Dorsolateral prefrontal cortex (tissue), 122 donors: ENCODE measurements at places on chromosomes 5 and 9. TPM values are rescaled to one million over a fixed set of nuclear protein-coding genes. Genes with fewer than 3 reads are reported as not detected.

Gene JAKMIP2
- total RNA-seq, result 51.8 TPM

Gene ZFP2
- total RNA-seq, result 6.0 TPM

Gene SLC22A4
- total RNA-seq, result 1.5 TPM

Gene CYLC2
- not detected for total RNA-seq

Gene MYMK
- not detected for total RNA-seq

Gene ADAMTSL2
- 16.7 TPM for total RNA-seq

Gene PCDH12
- total RNA-seq, result 1.6 TPM

Gene GPR21
- 11.2 TPM for total RNA-seq

Gene RANBP17
- 12.3 TPM for total RNA-seq
